ENCODE measurements at places on chromosomes 1 and 21.

DNA sequence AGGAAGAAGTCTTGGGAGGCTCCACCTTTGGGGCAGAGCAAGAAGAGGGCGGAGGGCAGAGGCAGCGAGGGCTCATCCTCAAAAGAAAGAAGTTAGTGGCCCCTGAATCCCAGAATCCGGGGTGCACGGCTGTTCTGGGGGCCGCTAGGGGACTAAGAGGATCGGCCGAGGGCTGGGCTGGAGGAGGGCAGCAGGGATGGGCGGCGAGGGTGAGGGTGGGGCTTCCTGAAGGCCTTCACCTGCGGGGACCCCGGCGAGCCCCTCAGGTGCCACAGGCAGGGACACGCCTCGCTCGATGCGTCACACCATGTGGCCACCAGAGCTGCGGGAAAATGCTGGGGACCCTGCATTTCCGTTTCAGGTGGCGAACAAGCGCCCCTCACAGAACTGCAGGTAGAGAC lies 23.9 kb downstream of the COL6A1 start:
- DNase-seq = no peak

- DNase-seq = no peak
These were observed 17.9 kb downstream of the HIVEP3 start for GRCh38 chr1:41900603-41901444.

GRCh38 chr1:2347409-2347785 lies 44.0 kb downstream of the MORN1 start:
- DNase-seq = no peak

DNA sequence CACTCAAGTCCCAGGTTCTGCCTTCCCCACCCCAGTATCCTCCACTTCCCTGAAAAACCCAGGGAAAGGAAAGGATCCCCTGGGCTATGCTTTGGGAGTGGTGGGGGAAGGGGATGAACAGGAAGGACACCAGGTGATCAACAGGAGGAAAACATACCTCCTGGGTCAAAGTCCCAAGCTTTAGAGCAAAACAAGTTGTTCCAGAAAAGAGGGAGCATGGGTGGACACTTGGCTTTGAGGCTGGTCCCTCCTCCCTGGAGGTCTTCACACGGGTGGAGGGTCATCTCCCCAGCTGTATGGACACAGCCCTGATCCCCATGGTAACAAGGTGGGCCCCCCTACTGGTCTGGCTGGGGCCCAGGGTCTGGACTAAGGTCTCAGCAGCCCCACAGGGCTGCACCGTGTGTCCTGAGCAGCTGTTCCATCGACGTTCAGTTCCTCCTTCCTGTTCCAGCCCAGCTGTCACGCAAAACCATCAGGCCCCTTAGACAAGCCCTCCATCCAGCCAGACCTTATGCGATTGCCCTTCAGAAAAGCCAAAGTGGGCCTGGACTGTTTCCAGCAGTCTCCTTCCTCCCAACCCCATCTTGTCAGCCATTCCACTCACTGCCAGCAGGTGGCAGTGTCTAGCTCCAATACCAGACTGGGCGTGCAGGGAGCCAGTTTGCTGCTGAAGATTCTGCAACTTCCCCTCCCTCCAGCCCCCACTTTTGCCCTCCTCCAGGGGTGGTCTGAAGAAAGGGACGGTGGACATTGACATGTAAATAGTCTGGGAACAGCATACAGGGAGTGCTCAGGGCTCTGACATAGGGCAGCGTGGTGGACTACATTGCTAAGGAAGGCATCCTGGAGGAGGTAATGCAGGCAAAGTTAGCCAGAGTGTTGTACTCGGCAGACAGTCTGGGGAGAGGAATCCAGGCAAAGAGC lies 2.9 kb upstream of the PDZK1IP1 start:
- DNase-seq = peak; percentile 78

DNA sequence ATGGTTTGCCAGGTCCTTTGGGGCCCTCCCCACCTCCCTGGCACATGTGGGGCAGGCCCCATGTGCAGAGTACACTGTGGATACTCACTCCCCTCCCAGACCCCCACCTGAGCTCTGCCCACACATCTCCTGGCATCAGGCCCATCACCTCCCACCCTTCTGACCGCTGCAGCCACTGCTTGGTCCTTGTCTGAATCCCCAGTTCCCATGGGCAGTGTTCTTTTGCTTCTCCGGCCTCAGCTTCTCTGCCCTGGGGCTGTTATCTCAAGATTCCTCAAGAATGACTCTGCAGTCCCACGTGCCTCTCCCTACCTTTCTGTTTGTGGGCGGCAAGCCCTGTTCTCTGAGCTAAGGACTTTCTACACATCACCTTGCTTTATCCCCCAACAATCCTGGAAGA lies 187.7 kb upstream of the EDN2 start:
- no peak for DNase-seq

GRCh38 chr1:209761011-209761635 lies 5.3 kb downstream of the TRAF3IP3 start:
- no peak for DNase-seq

DNA sequence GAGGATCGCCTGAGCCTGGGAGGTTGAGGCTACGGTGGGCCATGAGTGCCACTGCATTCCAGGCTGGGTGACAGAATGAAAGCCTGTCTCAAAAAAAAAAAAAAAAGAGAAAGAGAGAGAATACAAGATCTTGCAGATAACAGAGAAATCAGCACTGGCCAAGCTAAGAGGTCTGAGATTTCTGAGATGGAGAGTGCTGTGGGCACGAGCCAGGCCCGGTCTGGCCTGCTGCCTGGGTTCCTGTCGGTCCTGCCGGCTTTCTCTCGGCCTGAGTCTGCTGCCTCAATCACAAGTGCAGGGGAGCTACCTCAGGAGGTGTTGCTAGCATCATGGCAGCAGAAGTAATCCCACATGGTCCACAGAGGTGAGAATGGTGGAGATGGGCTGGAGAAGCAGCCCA lies 19.0 kb downstream of the ADORA1 start:
- DNase-seq = no peak

DNA sequence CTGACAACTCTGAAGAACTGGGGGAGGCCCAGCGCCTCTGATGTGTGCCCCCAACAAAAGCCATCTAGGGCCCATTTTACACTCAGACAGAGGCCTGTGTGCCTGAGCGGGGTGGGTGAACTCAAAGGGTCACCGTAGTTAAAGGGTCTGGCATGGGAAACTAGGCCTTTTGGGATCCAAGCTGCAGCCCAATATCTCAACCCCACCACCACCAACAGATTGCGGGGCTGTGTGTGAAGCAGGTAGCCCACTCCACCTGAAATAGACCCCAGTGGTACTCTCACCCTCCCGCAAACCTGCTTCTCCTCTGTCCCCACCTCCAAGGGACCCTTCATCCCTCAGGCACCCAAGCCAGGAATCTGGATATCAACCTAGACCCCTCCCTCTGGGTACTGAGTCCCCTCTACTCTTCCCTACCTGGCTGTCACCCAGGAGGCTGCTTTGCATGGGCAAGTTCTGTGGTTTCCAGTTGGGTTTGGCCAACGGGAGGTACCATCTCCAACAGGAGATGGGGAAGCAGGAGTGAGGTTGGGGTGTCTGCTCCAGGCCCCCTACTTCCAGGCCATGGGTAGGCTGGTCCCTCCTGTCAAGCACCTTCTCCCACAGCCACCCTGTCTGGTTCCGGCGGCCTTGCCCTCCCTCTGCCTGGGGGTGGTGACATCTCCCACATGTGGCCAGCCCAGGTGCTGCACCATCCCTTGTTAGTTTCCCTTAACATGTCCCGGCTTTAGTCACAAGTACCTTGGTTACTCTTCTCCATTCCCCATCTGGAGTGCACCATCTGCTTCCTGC lies 35.2 kb upstream of the LRP8 start:
- DNase-seq = no peak

- no peak for DNase-seq
These were observed 9.8 kb upstream of the GJA8 start for GRCh38 chr1:147892731-147893214.

- no peak for DNase-seq
These were observed 23.5 kb upstream of the COL6A1 start for GRCh38 chr21:45957981-45958600.

DNA sequence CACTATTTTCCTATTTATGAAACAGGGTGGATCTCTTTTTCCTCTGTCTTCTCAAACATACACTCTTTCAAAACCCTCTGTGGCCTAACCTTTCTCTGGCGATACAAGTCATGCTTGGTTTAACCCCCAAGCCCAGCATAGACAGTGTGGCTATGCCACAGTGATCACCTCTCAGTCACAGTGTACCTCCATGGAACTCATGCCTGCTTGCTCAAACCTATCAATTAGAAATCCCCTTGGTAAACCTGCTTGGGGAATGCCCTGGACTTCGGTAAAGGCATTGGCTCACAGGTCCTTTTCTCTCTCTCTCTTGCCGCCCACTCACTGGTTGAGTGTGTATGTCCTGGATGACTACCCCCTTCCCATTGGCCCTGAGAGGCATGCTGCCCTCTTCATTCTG lies 147.5 kb downstream of the CYYR1 start:
- DNase-seq = no peak

GRCh38 chr1:206709772-206710459 lies 25.2 kb downstream of the MAPKAPK2 start:
- no peak for DNase-seq
